ENCODE measurements at places on chromosomes 2 and 18.

DNA sequence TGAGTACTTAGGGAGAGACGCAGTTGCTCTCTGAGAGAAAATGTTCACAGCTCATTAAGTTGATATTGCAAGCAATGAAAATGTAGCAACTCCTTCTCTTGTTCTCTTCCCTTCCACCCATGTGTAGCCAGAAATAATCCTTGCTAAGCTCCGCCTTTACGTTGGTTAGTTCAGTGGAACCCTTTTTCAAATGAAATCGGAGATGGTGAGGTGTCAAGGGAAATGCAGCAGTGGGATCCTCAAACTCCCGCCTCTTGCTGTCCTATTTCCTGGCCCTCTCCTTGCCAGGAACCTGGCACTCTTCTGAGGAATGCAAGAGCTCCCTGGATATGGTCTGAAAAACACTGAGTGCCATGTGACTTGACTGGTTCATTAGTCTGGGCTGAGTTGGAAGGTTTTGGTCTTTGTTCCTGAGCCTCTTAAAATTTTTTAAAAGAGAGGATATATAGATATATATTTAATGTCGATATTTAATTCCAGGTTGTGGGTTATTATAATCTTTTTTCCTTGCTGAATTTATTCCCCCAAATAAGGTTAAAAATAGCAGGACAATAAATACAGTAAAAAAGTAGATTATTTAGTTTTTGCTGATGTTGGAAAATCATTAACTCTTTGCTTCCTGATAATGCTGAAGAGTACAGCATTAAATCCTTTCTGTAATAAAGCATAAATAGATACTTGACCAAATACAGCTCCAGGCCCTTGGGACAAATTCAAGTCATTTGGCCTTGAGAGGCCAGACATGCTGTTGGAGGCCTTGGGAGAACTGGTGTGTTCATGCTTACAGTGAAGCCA lies 116.2 kb downstream of the EML6 start:
- no peak for DNase-seq

DNA sequence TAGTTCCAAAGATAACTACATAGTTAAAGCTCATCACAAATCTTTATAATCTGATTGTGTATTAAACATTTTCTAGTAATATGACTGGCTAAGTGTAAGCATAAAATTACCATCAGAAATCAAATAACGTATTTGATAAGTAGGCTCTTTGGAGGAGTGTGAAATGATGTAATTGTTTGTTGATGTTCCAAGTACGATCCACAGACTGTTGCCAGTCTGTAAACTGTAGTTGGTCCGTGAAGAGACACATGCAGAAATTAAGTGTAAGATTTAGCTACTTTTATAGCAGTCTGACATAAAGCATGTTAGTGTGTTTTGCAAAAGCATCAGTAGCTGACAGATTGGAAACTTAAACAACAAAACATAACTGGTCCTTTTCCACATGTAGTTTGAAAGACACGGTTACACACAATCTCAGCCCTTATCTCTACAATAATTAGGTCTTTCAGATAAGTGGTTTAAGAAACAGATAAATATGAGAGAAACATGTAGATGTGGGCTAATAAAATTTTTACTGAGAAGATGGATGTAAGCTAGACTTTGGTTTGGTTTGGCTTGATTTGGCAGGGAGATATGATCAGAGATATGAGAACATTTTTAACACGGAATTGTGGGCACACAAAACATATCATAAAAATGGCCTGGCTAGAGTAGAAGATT lies 115.0 kb upstream of the EPB41L5 start:
- DNase-seq: no peak

DNA sequence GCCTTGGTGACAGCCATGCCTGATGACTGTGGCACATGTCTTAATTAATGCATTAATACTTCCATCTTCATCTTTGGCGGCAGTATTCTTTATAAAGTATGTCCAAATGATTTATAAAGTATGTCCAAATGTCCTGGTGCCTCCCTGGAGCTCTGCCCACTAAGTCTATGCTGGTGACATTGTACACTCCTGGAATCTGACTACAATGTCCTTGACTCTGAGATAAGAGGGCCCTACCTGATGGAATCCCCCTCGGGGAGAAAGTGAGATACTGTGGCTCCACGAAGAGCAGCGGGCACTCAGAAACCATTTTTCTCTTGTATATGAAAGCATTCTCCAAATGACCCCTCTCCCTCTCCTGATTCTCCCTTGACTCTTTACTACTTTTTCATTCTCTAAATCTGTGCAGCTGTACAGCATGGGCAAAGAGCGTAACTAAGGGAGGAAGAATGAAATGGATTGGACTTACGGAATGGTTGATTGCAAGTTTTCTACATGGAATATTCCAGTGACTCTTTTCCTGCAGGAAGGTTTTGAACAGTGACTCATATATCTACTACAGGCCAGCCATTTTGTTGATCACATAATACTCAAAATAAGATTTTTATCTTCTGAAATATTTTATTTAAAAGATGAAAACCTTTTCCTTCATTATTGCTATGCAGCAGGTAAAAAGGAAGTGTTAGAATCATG lies 17.3 kb downstream of the RAB12 start:
- no peak for DNase-seq

DNA sequence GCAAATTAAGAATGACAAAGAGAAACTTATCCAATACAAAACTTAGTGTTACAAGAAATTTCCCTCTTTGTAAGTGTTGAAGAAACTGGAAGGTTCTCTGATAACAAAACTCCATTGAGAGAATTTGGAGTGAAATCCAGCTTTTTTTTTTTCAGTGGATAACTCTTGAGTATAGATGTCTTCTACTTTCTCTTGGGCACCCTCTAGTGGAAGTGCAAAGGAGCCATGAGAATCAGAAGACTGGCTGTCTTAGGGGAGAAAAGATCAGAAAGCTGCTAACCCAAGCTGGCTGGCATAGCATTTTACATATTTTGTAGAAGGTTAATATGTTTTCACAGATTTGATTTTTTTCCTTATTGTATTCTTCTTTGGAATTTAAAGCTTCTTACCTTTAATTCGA lies 138.8 kb upstream of the SATB2 start:
- no peak for DNase-seq

- DNase-seq: no peak
Observed at GRCh38 chr2:11419781-11420180, 46.2 kb downstream of the E2F6 start.

All from hypothalamus (tissue), 51 donors.